Hematopoietic multipotent progenitor cell treated with erythropoietin and hydrocortisone succinate and interleukin-3 and kit ligand, for 8 days (in vitro differentiated cells): ENCODE measurements at places on chromosomes 4 and X.

GRCh38 chr4:108060164-108060563 lies 70.5 kb downstream of the HADH start:
- DNase-seq: peak; percentile 66

DNA sequence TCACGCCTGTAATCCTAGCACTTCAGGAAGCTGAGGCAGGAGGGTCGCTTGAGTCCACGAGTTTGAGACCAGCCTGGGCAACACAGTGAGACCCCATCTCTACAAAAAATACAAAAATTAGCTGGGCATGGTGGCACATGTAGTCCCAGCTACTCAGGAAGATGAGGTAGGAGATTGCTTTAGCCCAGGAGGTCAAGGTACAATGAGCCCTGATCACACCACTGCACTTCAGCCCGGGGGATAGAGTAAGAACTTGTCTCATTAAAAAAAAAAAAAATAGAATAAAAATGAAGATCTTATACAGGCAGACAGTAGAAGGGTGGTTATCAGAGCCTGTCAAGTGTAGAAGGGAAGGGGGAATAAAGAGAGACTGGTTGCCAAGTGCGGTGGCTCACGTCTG lies 116.9 kb downstream of the PDS5A start:
- DNase-seq: no peak

GRCh38 chrX:71618303-71618721 lies at the start of gene CXCR3:
Gene CXCR3, minus strand, starts transcription at chrX:71618511. Its CDS starts 62 bp downstream, at chrX:71618449.
- peak; percentile 59 for DNase-seq

DNA sequence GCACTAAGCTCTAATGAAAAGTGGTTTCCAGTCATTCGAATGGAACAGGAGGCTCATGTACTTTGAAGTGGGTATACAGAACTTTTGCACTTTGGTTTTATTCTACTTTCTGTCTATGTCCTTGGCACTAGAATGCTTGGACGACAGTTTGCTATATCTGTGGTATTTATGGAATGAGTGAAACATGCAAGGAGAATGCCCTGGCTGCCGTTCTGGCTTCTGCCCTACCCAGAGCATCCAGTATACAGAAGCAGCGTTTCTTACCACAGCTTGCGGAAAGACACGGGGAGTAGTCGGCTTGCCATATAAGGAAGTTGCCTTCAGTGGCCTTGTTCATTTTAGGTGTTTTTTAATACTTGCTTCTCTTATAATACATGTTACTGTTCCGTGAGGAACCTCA lies 98.0 kb downstream of the TBL1X start:
- no peak for DNase-seq

DNA sequence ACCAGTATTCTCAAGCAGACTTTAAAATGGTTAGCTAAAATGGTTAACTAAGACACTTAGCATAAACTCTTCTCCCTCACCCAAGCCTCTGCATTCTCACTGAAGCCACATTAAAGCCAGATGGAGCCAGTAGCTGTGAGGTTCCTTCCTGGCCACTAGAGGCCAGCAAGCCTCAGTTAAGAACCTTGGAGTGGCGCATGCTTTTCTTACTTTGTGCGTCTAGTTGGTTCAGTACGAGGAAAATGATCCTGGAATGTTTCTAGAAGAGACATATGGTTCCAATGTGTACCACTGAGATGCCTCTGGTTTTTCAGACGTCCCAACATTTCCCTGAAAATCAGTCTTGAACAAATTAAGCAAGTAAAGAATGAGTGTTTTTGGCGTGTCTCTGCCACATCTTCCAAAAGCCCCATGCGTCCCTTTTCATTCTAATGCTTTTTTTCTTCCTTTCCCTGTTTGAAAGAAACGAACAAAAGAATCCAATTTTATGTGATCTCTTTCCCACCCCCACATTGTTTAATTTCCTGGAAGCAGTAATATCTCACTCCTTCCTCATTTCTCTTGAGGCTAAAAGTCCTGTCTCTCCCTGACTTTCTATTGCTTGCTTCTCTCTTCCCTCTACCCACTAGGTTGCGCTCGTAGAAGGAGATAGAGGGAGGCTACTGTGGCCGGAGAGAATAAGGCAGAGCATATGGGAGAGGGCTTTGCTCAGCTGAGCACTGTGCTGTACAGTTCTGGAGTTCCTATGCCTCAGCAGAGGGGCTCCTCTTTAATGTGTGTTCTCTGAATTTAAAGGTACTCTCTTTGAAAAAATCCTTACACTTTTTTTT lies 82.9 kb upstream of the TAB3 start:
- peak; percentile 53 for DNase-seq
